NCI-H774 (cell line): ENCODE measurements at places on chromosomes 2 and 18.

- peak; percentile 33 for DNase-seq
These were observed 24.0 kb upstream of the TMEM37 start for GRCh38 chr2:119407430-119408220.

- DNase-seq: no peak
These were observed 90.6 kb downstream of the VRK2 start for GRCh38 chr2:58137221-58137620.

DNA sequence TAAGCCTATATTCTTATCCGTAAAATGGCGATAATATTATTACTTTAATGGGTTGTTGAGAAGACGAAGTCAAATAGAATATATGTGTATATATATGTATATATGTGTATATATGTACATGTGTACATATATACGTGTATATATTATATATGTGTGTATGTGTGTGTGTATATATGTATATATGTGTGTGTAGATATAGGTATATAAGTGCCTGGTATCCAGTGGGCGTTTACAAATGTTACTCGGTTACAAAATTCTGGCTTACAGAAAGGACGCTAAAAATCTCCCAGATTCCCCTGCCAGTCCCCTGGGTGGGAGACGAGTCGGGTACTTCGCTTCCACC lies 295 bp upstream of the MTX2 start:
- DNase-seq: no peak

- DNase-seq: no peak
These were observed 3.8 kb upstream of the SEMA4C start for GRCh38 chr2:96873651-96874096.

GRCh38 chr2:30368258-30368657 lies 78.8 kb upstream of the LCLAT1 start:
- no peak for DNase-seq

GRCh38 chr2:189222468-189223105 lies 43.0 kb upstream of the COL5A2 start:
- DNase-seq: no peak

DNA sequence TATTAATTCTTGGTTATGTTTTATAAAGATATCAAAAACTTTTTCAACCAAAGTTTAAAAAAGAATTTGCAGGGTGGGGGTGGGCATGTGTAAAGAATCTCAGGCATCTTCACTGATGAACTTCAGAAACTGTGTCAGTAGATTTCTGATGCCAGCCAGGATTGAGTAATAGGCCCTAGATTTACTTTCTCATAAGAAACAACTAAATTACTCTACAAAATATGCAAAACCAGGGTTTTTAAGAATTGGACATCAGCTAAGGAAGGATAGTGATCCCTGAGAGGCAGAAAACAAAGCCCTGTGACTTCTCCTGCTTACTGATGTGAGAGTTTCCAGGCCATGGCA lies 11.9 kb upstream of the IL1R1 start:
- no peak for DNase-seq

DNA sequence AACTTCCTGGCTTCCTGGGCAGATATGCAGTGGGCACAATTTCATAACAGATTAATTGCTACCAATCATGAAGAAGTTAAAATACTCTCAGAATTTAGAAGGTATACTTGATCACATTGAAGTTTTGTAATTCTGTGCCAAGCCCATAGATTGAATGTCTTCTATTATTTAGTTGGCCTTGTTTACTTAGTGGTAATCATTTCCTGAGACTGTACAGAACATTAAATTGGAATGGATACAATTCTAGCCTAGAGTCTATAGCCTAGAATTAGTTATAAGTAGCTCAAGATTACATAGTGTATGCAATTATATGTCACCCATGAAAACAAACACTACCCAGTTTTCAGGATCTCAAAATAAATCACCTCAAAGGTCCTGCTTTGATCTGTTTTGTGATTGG lies 615.8 kb downstream of the XIRP2 start:
- no peak for DNase-seq

DNA sequence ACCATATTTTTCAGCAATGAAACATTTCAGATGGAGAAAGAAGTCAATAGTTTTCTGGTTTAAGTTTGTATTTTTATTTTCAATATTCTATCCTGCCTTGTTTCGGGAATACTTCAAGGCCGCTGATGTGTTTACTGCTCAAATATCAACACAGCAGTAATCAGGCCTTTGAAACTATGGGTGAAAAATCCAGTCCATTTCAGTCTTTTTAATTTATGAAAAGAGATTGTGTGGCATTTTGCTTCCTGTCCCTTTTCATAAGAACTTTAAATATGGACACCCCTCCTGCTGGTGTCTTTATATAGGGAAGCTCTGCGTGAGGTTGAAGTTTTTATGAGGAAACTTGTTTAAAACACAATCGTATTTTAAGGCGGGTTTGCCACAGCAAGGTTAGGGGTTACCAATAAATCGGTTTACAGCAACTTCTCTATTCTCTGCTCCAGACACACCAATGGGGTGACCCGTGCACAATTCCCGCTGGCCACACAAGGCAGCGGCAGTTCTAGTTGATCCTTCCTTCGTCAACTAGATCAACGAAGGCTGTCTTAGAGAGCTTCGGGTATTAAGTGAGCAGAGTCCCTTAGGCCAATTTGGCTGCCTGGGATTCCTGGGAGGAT lies 1.2 kb upstream of the TANC1 start:
- DNase-seq: no peak
